Kidney (tissue), 22 donors: ENCODE measurements at places on chromosomes 11 and 22.
A peak's percentile ranks its signal among the peaks of the same experiment; 100 is the strongest.

DNA sequence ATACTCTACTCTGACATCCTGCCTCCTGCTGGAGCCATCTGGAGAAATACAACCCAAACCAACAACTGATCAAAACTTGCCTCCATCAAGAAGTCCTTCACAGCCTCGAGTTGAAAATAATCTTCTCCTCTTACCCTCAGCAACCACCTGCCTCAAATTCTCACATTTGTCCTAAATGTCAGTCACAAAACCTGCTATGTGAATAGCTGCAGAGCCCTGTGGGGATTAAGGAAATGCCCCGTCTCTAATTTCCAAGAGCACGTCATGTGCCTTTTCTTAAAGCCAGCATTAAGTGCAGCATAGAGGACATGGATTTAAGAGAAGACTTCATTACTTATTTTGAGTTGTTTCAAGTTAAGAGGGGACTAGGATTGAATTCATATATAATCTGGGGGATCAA is 105.9 kb downstream of the TRPC6 start:
- no peak for DNase-seq

DNA sequence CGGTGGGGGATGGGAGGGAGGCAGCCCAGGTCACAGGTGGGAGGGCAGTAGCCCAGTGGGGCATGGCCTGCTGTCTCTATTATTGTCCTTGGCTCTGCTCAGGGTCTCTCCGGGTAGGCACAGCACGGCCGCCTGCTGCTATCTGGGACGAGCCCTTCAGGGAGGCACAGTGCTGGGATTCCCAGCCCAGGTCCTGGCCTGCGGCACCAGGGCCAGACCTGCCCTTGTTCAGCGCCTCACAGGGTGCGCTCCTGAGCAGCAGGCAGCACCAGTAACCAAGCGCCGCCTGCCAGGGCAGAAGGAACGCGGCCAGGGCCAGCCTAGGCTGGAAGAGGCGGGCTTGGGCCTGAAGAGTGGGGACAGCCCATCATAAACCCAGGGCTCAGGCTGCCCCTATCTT is 151.0 kb downstream of the MPPED1 start:
- no peak for DNase-seq

- no peak for DNase-seq
These were observed 34.7 kb downstream of the CHRDL2 start for GRCh38 chr11:74696500-74696899.

DNA sequence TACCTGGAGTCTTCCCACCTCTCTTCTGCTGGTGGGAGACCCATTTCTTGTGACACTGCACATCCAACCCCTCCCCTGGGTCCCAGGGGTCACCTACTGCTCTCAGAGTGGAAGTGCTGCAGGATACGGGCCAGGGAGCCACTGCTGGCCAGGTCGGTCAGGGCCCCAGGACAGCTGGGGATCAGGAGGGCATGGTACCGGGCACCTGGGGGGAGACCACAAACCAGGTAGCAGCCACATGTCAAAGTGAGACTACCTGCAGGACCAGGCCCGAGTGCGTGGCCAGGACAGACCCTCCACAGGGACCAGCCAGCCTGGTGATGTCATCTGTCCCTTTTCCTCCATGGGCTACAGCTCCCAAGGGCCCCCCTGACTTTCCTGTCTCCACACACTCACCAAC is 3.9 kb downstream of the GATD1 start:
- DNase-seq, result no peak

- DNase-seq, result no peak
These were observed 40.2 kb downstream of the MACROD1 start for GRCh38 chr11:64125676-64126075.

DNA sequence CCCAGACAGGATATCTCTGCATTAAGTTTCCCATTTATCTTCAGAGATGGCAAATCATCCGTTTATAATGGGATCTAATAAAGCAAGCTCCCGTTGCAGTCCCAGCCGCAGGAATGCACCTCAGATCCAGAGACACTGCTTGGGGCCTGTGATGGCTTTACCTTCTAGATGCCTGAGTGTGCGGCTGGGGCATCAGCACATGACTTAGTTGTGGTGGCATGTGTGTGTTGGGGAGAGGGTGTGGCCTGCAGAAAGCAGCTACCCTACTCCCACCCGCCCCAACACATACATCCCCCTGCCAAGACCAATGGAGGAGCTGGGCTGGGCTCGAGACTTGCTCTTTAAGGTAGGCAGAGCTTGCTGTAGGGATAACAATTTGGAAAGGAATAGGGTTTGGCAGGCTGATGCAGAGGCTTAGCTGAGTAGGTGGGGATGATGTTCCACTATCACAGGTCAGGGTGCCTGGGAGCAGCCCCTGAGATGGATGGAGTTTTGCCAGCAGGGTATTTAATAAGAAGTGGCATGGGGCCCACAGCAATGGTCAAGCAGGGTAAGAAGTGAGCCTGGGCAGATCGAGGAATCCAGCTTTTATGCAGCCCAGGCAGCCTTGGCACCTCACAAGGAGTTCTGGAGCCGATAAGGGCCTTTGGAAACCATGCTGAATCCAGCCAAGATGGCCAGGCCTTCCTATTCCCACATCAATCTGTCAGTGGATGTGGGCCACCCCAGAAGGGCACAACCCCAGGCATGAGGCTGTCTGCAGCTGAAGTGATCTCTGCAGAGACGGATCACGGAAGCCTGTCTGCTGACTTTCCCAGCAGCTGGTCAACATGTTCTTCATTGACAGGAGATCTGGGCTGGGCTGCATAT is 601.3 kb downstream of the BUD13 start:
- no peak for DNase-seq

DNA sequence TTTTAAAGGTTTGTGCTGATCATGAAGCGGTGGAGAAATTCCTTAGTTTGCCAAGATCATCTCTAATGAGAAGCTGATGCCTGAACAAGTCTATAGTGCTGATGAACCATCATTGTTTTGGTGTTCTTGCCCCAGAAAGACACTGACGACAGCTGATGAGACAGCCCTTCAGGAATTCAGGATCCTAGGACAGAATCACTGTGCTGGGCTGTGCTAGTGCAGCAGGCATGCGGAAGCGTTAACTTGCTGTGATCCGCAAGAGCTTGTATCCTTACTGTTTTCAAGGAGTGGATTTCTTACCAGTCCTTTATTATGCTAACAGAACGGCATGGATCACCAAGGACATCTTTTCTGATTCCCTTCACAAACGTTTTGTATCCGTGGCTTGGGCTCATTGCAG is 104.1 kb downstream of the TBC1D22A start:
- no peak for DNase-seq

GRCh38 chr11:119607726-119608125 is 121.3 kb downstream of the NECTIN1 start:
- DNase-seq, result no peak

- no peak for DNase-seq
These were observed 24.9 kb upstream of the EMSY start for GRCh38 chr11:76419896-76420295.

GRCh38 chr22:39856588-39856987 is 37.0 kb downstream of the ENTHD1 start:
- DNase-seq, result no peak

DNA sequence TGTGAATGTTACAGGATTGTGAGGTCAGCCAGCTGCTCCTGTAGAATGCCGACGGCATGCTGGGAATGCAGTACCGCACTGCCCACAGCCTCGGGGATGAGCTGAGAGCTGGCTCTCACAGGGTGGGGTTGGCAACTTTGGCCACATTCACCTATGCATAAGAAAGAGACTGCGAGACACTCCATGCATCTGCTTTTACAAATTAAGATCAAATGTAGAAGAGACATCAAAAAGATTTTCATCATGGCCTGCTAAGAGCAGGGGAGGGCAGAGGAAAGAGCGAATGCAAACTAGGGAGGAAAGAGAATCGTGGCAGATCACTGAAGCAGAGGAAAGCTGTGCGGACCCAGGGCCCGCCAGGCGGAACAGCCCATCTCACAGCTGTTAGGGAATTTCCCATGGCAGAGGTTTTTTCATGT is 49.8 kb upstream of the SPATA19 start:
- no peak for DNase-seq

GRCh38 chr11:9657531-9657930 is 6.3 kb upstream of the SWAP70 start:
- DNase-seq, result no peak

GRCh38 chr11:69148806-69149205 is 6.9 kb upstream of the SMIM38 start:
- no peak for DNase-seq

DNA sequence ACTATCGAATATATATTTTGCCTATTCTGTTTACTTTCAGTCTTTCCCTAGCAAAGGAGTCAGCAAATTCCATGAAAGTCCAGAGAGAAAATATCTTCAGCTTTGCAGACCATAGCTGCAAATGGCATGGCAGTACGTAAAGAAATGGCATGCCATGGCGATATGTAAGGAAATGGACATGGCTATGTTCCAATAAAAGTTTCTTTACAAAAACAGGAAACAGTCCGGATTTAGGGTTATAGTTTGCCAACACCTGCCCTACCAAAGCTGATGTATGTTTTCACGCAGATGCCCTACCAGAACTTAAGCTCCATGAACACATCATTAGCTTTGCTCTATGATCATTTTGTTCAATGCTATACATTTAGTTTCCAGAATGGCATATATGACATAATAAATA is 19.5 kb downstream of the KIAA0930 start:
- no peak for DNase-seq

GRCh38 chr11:36622431-36623136 is 24.5 kb upstream of the RAG2 start:
- peak; percentile 15 for DNase-seq

- no peak for DNase-seq
These were observed 18.9 kb upstream of the CARD18 start for GRCh38 chr11:105158436-105158835.

DNA sequence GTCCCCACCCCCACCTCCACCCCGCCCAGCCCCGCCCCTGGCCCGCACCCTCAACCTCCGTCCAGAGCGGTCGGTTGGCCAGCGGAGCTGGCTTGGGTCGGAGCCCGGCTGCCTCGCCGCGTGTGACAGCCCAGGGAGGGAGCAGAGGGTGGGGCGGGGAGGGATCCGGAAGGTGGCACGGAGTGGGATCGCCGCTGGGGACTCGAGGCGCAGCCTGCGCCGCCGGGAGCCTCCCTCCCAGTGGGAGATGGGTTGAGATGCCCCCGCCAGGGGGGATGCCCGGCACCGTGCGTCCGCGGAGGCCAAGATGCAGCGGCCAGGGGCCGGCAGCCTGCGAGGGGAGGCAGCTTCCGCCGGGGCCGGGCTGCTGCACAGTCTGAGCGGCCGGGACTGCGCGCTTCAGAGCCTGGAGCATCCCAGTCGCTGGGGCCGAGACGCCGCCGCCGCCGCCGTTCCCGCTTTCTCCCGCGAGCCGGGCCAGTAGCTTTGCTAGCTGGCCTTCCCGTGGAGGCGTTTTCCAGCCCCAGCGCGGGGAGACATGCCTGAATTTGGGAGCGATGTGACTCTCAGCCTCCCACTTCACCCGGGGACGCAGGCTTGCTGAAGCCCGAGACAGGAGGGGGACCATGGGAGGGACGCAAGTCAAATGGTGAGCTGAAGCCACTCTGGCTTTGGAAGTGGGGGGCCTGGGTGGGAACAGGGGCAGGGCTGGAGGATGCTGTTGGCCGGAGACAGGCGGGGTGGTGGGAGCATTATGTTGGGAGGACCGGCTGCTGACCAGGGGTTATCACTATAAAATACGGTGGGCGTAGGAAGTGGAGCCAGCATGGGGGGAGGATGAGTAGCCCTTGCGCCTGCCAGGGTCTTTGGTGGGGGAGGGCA is 40.2 kb downstream of the DIXDC1 start:
- DNase-seq, result peak; percentile 91

DNA sequence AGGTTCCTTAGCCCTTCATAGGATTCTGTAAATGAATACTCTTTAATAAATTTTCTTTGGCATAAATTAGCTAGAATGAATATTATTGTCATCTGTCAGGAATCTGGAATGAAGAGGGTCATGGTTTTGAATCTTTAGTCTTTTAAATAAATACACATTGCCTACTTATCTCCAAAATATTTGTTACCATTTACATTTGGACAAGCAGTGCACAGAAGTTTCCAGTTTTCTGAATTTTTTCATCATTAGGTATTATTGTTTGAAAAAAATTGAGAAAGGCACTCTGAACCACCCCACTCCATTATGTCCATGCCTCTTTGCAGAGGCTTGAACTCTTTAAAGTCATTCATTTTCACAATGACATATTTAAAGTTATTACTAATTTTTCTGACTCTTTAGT is 549.0 kb upstream of the LUZP2 start:
- no peak for DNase-seq

DNA sequence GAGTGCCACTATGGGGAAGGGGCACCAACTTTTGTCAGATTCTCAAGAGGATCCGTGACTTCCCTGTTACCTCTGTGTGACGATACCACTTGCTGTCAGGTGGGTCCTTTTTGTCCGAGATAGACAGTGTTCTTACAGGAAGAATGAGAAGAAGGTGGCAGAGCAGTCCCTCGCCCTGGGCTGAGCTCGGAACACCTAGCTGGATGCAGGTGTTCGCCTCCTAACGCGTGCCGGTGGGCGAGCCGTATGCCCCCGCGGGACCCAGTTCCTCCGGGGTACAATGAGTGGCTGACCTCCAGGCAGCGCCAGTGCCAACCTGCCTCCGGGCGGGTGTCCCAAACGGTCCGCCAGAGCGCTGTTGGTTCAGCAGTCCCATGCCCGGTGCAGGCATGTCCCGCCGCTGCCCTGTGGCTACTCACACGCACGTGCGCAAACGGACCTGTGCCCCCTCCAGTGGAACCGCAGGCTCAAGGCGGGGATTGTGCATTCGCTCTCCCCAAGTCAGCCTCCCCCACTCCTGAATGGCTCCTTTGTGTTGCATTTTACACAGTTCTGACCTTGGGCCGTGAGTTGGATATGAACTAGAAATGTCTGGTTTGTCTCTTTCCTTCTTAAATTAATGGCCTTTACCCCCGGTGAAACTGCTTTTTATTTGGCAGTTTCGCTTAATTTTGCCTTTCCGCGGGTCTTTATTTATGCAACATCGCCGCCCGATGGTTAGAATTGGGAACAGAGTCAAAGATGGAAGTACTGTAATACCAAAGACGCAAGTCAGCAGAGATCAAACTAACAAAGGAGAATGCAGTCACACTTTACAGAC is 1.1 kb upstream of the ABTB2 start:
- peak; percentile 87 for DNase-seq

GRCh38 chr11:92383430-92383829 is 158.8 kb downstream of the FAT3 start:
- no peak for DNase-seq

DNA sequence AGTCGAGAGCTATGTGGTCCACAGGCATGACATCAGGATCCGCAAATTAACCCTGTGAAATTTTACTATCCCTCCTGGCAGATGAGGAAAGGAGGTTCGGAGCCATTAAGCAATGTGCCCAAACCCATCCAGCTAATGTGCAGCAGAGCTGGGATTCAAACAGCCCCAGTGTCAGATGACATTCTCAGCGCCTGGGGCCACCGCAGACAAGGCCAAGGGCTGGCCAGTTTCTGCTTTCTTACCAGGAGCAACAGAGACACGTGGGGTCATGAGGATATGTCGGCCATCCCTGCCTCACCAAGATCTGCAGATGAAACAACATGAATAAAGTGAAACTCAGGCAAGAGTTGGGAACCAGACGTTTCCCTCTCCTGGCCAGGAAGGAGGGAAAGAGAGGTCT is 110.2 kb downstream of the TENM4 start:
- DNase-seq, result peak; percentile 65
